ENCODE measurements at places on chromosomes 5 and 9.
A peak's percentile ranks its signal among the peaks of the same experiment; 100 is the strongest.

- no peak for DNase-seq
These were observed 34.2 kb downstream of the SUSD1 start for GRCh38 chr9:112140936-112141335.

GRCh38 chr5:123943151-123943550 is 431.2 kb downstream of the CSNK1G3 start:
- no peak for DNase-seq

- no peak for DNase-seq
These were observed 147.2 kb downstream of the PDE4D start for GRCh38 chr5:59746241-59746765.

- DNase-seq: no peak
These were observed 145.7 kb downstream of the CFAP90 start for GRCh38 chr5:7705261-7705660.

GRCh38 chr5:76638479-76638878 is 15.3 kb upstream of the F2RL2 start:
- DNase-seq: no peak

DNA sequence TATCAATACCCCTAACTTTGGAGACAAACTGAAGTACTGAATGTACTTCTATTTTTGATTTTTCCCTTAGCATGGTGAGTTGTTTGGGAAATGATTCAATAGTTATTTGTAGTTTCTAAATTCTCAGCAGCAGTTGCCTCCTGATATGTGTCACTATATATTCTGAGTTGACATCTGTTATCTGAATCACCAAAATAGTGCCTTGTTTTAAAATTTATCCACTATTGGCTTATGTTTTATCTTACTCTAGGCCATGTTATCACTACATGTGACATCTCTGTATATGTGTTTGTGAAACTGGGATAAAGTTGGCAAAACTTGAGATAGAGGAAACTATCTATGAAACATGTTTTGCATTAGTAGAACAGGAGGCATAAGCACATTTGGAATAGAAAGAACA is 317.6 kb downstream of the TLE4 start:
- DNase-seq: no peak

DNA sequence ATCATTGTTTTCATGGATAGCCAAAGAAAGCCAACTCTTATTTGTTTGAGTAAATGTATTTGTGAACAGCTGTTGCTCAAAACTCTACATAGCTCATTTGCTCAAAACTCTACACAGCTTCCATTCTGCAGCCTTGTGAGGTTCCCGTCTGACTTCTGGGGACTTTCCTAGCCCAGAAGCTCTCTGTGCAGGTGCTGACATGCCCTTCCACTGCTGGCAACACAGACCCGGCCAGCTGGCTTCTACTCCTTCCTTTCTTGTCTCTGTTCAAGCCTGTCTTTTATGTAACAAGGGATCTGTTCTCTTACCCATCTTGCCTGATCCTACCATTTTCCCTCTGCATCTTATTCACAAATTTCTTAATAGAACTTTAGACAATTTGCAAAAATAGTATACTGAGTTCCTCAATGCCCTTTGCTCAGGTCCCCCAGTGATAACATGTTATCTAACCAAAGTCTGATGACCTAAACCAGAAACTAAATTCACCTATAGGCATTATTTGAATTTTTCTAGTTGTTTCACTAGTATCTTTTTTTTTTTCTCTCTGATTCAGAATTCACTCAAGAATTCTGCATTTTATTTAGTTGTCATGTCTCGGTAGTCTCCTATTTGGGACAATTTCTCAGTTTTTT is 556.5 kb upstream of the SEMA6A start:
- DNase-seq: no peak

DNA sequence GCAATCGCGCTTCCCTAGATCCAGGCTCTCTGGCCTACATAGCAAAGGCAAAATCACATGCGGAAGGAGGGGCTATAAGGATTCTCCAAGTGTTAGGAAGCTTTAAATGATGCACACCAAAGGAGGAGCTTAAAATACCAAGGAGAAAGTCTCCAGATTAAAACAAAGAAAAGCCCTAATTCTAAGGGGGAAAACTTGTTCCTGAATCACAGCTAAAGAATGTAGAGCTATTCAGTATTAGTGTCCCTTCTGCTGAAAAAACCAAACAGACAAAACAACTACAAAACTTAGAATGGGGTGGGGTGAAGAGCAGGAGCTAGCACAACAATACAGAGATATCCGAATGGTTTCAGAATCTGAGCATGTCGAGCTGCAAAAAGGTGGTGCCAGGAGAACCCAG is 213.7 kb downstream of the DCP2 start:
- no peak for DNase-seq

DNA sequence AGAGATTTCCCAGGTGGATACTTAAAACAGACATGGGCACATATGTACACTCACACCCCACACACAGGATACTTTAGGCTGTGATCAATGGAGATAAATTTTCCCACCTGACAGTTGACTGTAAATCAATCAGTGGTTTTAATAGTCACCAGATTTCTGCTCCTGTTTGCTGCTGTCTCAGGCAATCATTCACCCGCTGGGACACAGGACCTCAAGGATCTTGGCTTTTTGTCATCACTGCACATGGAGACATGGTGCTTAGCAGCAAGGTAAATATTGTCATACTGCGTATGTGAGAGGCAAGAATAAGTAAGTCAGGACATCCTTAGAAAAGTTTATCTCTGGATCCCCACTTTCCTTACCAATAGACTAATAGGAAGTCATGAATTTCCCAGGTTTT is 60.8 kb upstream of the KLF9 start:
- peak; percentile 68 for DNase-seq

- no peak for DNase-seq
These were observed 41.3 kb downstream of the NTRK2 start for GRCh38 chr9:84710701-84711397.

GRCh38 chr9:107218829-107219485 is 64.1 kb upstream of the RAD23B start:
- DNase-seq: no peak

DNA sequence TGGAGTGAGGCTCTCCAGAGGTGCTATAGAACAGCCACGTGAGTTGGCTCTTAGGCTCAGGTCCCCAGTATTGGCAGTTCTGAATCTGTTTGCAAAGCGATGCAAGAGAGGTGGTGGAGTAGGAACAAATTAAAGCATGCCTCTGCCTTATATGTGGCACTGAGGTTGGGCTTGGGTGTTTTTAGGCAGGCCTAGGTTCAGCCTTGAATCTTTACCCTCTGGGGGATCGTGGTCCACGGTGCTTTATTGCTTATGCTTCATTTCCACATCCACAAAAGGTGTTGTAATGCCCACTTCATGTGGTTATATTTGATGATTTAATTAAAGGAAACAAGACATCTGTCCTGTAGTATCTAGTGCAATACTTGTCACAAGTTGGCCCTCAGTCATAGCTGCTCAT is 56.2 kb downstream of the CD180 start:
- DNase-seq: no peak

- no peak for DNase-seq
These were observed 630 bp downstream of the POLE3 start for GRCh38 chr9:113409883-113410206.

- peak; percentile 42 for DNase-seq
These were observed at the start of gene GOLM1 for GRCh38 chr9:86098824-86099700. Gene GOLM1 (minus strand): TSS chr9:86099558. CDS start chr9:86079320, 20,238 bp downstream.

GRCh38 chr9:115855458-115856133 is 298.0 kb upstream of the PAPPA start:
- DNase-seq: no peak

DNA sequence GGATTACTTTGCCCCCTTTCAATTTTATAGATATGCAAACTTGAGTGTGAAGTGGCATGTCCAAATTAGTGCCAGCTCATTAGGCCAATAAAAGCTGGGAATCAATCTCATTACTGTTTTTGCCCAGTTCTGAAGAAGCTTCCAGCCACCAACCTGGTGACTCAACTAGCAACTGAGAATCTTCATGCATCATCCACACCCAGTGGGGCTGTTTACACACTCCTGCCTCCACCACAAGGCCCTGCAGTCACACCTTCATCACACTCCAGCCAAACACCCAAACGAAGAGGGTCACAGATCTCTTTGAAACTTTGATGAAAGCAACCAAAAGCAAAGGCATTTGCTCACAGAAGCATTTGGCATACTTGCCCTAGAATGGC is 41.3 kb upstream of the S1PR3 start:
- DNase-seq: no peak

- DNase-seq: no peak
These were observed 115.1 kb upstream of the ZNF366 start for GRCh38 chr5:72622170-72622760.

DNA sequence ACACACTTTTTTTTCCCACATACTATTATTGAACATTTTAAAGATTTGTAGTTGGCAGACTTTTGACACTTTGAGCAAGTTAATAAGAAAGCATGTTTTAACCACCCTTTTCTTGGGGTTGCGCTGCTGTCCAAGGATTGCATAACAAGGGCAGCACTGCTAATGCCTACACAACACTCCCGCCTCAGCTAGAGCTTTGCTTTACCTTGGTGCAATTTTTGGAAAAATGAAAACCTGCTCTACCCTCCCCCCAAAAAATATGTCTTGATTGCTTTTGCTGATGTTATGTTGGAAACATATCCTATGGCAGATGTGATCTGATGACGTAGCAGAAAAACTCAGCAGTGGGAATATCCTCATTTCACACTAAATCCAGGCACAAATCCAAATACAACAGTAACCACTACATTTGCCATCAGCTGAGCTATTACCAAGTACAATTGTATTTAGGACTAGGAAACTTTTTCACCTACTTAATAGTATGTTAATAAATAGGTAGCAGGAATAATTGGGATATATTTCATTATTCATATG is 51.5 kb downstream of the UBE2R2 start:
- DNase-seq: no peak

DNA sequence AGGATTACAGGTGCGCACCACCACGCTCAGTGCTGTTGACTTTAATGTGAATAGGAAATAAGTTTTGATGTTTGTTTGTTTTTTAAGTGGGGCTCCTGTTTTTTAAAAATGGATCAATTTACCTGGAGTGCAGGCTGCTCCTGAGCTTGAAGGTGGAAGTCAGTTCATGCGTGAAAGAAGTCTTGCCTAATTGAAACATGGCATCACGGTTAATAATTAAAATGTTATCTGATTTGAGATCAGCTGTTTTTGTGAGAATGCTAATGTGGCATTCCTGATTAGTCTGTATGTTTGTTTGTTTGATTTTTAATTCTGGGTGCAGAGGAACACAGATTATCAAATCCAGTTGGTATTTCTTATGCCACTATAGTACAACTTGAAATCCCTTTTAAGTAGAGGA is 6.5 kb downstream of the SFXN1 start:
- DNase-seq: no peak

GRCh38 chr5:38607396-38607795 is 51.0 kb upstream of the LIFR start:
- DNase-seq: no peak

DNA sequence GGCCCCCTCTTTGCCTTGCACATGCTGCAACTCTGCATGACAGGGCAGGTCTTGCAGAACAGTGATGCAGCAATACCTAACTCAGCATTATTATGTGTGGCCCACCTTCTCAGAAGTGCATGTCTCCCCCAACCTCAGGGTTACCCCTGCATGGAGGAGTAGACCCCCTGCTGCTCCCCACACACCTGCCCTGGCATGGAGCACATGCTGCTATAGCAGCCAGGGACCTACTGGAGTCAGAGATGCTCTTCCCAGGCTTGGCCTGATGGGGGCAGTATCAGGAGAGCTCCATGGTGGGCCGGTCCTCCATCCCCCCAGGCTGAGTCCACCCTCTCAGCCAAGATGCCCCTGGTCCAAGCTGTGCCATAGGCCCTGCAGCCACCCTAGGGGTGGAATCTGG is 13.2 kb upstream of the BOD1 start:
- no peak for DNase-seq

DNA sequence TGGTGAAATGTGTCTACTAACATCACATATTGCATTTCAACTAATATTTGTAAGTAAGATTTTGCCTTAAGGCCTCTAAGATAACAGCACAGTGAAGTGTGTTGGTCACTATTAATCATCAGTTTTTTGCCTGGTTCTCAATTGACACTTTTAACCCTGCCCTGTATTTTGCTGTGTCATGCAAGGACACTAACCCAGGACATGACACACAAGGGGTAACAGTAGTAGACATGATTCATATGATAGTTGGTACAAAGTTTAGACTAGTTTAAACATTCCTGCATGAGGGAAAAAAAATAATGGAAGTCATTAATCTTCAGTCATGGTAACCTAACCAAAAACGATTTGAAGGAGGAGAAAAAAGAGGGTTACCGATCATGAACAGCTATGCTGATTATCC is 207.0 kb downstream of the DEPDC1B start:
- no peak for DNase-seq

GRCh38 chr5:40260361-40260760 is 419.4 kb upstream of the PTGER4 start:
- DNase-seq: no peak

DNA sequence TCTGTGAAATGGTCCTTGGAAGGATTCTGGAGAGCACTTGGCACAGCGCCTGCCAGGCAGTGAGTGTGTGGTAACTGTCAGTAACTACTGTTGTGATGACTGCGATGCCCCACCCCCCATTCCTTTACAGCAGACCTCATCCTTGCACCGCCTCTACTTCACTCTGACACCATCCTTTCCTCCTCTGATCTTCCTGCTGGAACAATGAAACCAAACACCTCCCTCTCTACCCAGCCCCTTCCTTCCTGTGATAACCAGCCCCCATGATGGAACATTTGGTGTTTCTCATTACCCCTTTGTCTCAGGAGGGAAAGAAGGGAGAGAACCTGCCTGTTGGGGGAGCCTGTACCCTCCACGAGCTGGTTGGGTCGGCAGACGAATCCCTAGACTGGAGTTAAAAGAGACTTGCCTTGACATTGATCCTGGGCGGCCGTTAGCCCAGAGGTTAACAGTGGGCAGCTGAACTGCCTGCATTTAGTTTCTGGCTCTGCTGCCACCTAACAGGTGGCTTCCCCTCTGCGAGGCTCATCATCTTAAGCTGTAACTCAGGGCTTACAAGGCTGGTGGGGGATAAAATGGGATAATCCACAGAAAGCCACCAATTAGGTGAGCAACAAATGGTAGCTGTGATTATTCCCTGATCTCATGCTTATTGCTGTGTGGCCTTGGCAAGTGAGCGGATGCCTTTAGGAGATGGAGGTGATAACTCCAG is 34.2 kb upstream of the GRPEL2 start:
- DNase-seq: no peak

- DNase-seq: no peak
These were observed 56.7 kb upstream of the FST start for GRCh38 chr5:53423724-53424123.

DNA sequence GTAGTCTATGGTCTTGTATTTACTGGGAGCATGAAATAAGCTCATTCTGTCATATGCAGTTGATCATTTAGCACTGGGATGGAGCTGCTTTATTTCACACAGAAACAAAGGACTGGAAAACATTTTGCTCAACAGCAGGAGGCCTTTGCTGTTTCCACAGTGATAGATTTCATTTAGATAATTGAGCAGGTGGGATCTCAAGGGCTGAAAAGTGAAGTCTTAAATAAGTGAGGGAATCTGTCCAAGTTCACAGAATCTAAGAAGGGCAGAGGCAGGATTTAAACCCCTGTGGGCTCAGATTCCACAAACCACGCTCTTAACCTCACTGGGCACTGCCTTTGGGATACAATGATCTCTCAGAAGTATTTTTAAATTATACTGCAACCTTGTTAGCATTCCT is 47.8 kb downstream of the PRLR start:
- no peak for DNase-seq
